Head of caudate nucleus (tissue), 42 donors: ENCODE measurements at places on chromosomes 16 and 17.
A peak's percentile ranks its signal among the peaks of the same experiment; 100 is the strongest.

- DNase-seq: no peak
Observed at GRCh38 chr16:49307176-49307575, 25.5 kb upstream of the CBLN1 start.

GRCh38 chr16:77449208-77449607 lies 14.4 kb upstream of the ADAMTS18 start:
- DNase-seq: no peak

GRCh38 chr16:21584817-21585216 lies 14.6 kb upstream of the METTL9 start:
- DNase-seq: no peak

DNA sequence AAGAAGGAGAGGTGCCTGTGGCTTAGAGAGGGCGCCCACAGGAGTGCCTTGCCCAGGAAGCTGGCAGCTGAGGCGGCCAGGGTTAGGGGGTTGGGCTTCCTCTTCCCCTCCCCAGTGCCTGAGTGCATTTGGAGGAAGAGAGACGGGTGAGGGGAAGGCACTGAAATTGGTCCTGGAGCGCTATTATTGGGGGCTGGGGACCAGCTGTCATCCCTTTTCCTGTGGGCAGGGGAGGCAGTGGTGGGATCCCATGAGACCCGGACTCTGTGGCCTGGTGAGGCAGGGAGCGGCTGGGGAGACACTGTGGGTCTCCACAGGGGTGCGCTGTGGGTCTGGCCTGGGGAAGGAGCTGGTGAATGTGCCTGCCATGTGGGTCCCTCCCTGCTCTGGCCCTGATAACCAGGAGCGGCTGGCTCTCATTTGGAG lies 259.7 kb downstream of the SEC14L1 start:
- DNase-seq: no peak

DNA sequence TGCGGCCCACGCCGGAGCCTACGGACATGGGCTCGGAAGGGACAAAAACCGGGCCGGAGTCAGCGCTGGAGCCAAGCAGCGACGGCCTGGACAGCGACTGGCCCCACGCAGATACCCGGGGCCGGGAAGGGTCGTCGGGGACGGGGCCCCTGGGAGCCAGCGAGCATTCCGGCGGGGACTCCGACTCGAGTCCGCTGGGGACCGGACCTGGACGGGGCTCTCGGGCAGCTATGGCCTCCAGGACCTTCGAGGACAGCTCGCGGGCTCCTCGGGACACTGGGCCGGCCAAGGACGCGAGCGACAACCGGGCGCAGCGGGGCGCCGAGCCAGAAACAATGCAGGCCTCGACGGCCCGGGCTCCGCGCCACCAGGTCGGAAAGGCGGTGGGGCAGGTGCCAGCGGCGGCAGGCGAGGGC lies 1.0 kb downstream of the MYO15B start:
- DNase-seq: peak; percentile 39

GRCh38 chr16:64287655-64288528 lies 834.0 kb downstream of the CDH11 start:
- DNase-seq: no peak

- no peak for DNase-seq
Observed at GRCh38 chr17:66725956-66726355, 109.0 kb upstream of the CACNG5 start.

- no peak for DNase-seq
Observed at GRCh38 chr16:87253536-87253935, 63.7 kb downstream of the C16orf95 start.

GRCh38 chr17:30344283-30345088 lies 10.6 kb upstream of the TMIGD1 start:
- DNase-seq: peak; percentile 56

GRCh38 chr17:76121932-76122430 lies 18.4 kb upstream of the EXOC7 start:
- DNase-seq: peak; percentile 17

- DNase-seq: no peak
Observed at GRCh38 chr16:47617732-47618131, 156.6 kb downstream of the PHKB start.

DNA sequence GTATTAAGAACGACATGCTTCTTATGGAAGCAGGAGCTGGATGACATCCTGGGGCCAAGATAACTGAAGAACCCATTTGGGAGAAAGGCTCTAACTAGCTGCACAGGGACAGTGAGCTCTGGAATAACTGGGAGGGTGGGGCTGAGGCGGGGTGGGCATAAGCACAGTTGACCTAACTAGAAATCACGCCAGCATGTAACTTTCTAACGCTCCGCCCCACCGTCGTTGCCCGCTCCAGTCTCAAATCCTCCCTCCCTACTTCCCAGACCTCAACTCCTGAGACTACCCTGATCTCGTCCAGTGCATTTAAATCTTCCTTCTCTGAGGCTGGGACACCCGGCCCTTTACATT lies 436 bp downstream of the PHB1 start:
- no peak for DNase-seq

DNA sequence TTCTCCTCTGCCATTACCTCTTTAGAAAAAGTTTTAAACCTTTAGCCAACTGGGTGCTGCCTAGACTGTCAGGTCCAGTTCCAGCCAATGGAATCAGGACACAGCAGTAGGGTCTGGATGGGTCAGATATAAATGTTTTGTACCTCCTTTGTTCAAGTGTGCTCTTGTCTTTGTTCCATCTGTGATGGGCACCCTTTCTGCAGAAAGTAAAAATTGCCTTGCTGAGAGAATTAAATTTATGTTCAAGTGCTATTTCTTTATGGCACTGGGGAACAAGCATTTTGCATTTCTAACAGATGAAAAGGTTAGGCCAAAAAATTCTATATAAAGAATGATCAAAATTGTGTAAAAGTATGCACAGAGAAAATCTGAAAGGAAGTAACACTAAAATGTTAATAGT lies 5.2 kb upstream of the HP start:
- no peak for DNase-seq

GRCh38 chr16:729768-730665 lies 3.1 kb downstream of the HAGHL start:
- no peak for DNase-seq
